ENCODE measurements at places on chromosomes 2 and 18.

GRCh38 chr2:15378148-15378908 lies 182.8 kb downstream of the NBAS start:
- DNase-seq = no peak

DNA sequence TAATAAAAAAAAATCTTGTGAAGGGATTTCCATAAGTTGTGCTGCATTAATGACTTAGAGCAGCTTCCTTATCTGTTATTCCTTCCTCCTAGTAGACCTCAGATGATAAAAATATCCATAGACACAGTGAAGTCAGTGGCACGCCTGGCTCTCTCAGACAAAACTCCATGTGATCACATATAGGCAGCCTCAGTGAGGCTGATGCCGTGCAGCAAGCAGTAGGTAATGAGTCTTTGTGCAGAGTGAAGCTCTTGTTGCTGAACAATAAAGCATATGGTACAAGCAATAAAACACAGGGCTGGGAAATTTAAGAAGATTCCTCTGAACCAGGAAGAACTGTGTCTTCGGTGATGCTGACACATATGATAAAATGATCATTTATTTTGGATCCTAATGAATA lies 102.7 kb downstream of the CSRNP3 start:
- no peak for DNase-seq

DNA sequence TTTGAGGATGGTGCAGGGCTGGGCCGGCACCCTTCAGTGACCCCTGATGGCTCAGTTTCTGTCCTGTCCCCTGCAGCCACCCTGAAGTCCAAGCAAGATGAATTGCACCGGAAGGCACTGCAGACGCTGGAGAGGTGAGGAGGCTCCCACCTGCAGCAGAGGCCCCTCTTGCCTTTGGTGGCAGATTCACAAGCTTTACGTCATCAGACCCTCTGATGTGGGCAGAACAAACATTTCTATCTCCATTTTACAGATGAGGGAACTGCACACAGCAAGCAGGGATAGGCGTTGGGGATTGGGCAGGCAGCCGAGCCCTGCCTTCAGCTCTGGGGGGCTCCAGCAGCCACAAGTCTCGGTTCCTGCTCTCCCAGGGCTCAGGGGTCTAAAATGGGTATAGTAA lies 107.7 kb upstream of the MCFD2 start:
- no peak for DNase-seq

GRCh38 chr2:205589479-205589878 lies 92.8 kb upstream of the NRP2 start:
- no peak for DNase-seq

GRCh38 chr2:201939453-201939941 lies 94.2 kb upstream of the FZD7 start:
- DNase-seq = no peak

GRCh38 chr2:240023792-240024191 lies 1.4 kb downstream of the NDUFA10 start:
- no peak for DNase-seq

DNA sequence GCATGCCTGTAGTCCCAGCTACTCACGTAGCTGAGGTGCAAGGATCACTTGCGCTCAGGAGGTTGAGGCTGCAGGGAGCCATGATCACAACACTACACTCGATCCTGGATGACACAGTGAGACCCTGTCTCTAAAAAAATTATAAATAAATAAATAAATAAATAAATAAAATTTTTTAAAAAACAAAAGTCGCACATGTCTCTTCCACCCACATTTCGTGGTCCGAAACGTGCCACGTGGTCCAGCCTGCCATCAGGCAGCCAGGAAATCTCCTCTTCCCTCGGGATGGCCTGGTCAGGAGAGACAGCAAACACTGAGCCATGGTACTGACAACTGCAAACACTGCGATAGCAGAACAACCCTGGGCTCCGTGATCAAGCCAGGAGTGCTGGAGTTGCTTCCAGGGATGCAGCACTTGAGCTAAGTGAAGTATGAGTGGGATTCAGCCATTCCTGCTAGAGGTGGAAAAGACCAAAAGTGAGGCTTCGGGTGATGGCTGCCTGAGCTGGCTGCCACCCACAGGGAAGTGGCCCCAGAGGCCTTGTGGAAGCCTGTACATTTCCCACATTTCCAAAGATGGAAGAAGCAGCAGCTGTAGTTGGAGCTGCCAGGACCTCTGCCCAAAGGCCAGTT lies 193.1 kb downstream of the SMAD2 start:
- DNase-seq = no peak

DNA sequence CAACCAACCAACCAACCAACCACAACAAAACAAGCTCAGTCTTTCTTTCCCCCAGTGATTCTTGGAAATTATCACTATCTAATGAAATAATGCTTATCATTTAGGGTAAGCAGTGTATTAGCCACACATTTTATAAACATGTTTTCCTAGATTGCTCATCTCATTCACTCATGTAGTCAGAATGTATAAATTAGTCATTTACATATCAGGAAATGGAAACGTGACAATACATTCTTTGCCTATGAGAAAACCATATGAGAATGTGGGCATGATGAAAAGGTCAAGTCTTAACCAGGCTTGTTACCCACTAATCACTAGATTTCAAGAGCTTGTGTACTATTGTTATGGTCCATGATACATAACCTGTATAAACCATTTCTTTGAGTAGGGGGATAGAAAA lies 1583.4 kb upstream of the PIK3C3 start:
- no peak for DNase-seq

DNA sequence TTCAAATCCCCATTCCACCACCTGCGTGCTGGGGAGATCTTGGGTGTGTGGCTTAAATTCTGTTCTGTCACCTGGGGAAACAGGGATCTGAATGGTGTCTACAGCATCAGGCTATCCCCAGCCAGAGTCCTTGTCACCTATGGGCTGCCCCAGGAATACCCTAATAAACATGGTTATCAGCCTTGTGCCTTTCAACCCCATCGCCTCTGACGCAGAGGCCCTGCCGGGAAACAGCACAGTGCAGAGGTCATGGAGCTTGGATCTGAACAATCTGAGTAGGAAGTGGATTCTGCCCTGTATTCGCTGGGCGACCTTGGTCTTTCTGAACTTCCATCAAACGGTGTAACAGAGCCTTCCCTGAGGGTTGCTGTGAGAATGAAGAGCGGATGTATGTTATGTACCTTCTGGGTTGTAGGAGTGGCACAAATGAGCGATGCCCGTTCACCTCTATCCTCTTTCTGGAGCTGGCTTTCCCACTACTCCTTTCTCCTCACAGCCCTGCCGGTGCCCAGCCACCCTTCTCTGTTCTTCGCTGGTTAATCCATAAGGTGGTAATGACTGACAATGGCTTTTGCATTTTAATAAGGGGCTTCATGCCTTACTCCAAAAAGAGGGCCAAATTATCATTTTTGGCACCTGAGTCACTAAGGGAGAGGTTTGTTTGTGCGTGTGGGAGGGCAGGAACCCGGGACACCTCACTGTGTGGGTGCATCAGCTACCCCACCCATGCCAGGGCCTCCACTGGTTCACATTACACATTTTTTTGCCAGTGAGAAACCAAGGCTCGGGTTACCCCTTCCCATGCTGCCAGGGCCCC lies 256.5 kb downstream of the MYCN start:
- DNase-seq = no peak

DNA sequence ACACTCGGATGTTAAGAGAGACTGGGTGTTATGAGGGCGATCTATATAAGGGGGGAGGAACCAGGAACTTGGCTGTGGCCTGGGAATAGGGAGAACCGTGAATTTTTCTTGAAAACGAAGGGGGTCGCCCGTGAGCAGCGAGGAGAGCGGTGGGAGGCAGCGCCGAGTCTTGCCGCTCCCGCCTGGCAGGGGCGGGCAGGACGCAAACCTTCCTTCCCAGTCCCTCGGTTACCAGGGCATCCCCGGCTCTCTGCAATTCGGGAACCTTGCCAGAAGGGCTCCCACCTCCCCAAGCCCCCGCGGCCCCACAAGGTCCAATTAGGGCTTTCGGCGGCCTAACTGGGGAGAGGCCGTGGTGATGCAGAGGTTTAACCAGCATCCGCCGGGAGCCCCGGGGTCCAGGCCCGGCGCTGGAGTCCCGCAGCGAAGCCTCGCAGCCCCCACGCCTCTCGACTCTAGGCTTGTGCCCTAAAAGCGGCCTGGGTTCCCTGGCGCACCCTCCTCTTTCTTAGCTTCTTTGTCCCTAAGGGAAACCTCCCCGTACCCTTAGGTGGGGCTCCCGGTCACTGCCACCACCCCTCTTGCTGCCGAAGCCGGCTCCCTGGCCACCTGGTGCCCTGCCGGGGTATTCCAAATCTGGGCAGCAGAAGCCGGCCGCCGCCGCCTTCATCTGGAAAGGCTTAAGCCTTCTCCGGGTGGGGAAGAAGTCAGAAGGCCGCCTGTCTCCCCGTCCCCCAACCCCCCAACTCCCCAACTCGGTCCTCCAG lies 680 bp upstream of the FHOD3 start:
- no peak for DNase-seq

DNA sequence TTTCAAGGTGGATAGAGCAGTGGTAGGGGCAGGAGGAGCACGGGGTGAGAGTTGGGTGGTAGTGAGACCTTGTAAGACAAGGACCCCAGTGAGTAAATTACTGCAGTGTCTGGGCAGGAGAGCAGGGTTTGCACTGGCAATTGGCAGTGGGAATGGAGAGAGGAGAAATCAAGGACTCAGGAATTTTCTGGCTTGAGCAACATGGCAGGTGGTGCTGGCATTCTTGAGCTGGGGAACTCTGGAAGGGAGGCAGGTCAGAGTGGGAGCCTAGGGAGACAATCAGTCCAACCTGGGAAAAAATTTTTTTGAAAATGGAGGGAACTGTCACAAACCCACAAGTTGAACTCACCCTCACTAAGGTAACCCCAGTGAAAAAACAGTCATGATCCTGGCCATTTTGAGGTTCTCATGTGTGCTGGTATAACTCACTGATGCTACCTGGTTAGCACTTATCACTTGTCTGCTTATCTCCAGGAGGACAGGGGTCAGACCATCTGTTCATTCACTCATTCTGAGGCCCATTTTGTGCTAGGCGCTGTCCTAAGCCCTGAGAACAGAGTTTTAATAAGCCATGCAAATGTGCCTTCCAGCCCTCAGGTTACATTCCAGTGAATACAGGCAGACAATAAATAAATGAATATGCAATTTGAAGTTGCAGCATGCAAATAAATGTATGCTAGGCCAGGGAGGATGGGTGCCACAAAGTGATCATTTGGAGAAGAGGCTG lies 92.2 kb upstream of the SEC11C start:
- no peak for DNase-seq

- DNase-seq = no peak
Measured at GRCh38 chr2:65456064-65456463, 23.7 kb upstream of the SPRED2 start.

GRCh38 chr2:86286516-86286915 lies 50.9 kb downstream of the REEP1 start:
- no peak for DNase-seq

GRCh38 chr2:28591711-28592335 lies 96.0 kb downstream of the PLB1 start:
- no peak for DNase-seq

DNA sequence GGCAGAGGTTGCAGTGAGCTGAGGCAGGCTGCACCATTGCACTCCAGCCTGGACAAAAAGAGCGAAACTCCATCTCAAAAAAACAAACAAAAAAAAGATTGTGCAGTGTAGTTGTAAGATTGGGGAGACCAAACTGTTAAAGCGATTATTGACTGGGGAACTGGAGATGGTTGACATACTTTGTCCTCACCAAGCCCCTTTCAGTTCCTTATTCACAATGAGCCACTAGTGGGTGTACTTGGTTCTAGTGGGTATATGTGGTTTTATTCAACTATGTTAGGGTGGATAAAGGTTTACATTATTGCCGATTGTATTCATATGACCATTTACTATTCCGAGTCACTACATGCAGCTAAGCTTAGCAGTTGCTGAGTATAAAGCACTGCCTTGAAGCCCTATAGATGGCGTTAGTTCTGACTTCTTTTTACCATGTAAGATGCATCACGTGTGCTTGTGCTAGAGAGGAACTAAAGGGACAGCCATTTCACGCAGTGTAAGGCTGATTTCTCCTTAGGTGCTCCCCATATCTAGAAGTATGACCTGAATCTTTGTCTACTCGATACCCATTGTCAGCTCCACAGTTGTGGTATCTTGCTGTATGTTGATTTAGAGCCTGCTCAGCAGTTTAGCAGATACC lies 12.1 kb downstream of the EIF4E2 start:
- no peak for DNase-seq

DNA sequence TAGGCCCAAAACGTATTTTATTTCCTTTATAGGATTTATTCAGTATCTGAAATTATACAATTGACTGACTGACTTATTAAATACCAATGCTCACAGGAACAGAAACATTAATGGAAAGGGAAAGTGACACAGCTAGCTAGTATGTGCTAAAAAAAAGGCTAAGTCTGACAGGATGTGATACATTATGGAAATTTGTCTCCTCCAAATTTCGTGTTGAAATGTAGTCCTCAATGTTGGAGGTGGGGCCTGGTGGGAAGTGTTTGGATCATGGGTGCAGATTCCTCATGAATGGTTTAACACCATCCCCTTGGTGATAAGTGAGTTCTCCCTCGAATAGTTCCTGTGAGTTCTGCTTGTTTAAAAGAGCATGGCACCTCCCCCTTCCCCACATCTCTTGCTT lies 70.6 kb upstream of the WDR75 start:
- DNase-seq = no peak
